Ovary (tissue), 10 donors: ENCODE measurements at places on chromosomes 11 and 22. TPM values are rescaled to one million over a fixed set of nuclear protein-coding genes. Genes with fewer than 3 reads are reported as not detected.
A peak's percentile ranks its signal among the peaks of the same experiment; 100 is the strongest.

DNA sequence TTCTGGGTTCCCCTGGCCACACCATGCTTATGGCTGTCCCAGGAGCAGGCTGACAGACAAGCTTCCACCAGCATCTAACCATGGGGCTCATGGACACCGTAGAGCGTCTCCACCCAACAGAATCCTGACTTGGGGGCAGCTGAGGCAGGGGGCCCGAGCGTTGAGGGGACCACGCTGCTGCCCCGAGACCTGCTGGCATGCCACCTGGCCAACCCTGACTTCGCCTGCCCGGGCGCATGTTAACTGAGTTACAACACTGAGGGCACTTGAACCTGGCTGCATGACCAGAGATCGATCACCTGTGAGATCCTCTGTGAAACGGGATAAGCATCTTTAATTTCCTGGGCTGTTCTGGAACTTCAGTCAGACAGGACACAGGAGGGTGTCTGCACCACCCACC, 13.7 kb downstream of the PPM1F start:
- DNase-seq = no peak
- H3K4me1 ChIP-seq = peaks cover 21% of the 10 kb centered on the region
- H3K4me3 ChIP-seq = no peak overlapping the region
- no peaks in the 10 kb centered on the region for H3K27me3 ChIP-seq

GRCh38 chr22:27913162-27913741, 5.8 kb downstream of the PITPNB start:
- H3K4me3 ChIP-seq = no peak overlapping the region
- H3K27me3 ChIP-seq = no peaks in the 10 kb centered on the region
- no peak overlapping the region for H3K27ac ChIP-seq
- peaks cover 13% of the 10 kb centered on the region for H3K4me1 ChIP-seq
- no peak for DNase-seq

DNA sequence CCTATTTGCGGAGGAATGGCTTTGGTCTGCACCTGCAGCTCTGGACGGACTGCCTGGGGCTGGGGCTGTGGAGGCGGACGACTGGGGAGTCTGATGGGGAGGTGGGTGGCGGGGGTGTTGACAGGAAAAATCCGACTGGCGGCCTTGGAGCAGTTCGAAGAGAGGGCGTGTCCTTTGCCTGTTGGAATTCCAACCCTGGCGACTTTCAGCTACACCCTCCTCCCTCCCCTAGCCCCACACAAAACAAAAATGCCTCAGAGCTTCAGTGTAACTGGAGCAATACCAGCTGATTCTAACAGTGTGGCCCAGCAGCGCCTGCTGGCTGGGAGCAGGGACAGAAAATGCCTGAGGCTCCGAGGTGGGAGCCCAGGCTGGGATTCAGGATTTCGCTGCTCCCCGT, 85.4 kb downstream of the ATXN10 start:
- no peak overlapping the region for H3K4me3 ChIP-seq
- peak; percentile 55 for DNase-seq
- peaks cover 5% of the 10 kb centered on the region for H3K4me1 ChIP-seq
- no peaks in the 10 kb centered on the region for H3K27me3 ChIP-seq
- H3K27ac ChIP-seq = no peak overlapping the region

The PHOX2A gene
- polyA plus RNA-seq = not detected

DNA sequence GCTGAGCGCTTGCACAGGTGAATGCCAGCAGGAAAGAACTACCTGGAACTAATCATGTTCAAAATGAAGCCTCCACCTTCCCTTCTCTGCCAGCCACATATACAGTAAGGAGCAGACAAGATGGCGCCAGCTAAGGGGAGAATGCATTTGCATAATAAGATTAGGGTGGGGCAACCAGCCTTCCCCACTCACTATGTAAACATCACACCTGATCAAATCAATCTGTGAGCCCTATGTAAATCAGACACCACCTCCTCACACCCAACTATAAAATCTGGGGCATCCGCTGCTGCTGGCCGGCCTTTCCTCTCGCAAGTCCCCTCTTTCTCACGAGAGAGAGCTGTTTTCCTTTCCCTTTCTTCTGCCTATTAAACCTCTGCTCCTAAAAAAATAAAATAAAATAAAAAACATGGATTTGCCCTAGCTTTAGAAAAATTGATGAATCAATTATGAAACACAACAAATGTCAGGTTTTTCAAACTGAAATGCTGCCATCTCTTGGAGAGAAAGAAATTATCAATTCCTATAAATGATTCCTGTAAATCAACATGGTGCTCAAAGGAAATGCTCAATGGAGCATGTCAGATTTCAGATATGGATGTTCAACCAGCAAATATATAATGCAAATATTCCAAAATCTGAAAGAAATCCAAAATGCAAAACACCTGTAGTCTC, 108.9 kb downstream of the SGSM3 start:
- no peaks in the 10 kb centered on the region for H3K36me3 ChIP-seq
- H3K4me3 ChIP-seq = no peak overlapping the region
- no peak overlapping the region for H3K27ac ChIP-seq
- H3K4me1 ChIP-seq = peaks cover 6% of the 10 kb centered on the region
- DNase-seq = no peak

The PIH1D2 gene
- 0.94 TPM for polyA plus RNA-seq

The A4GALT gene
- 2.0 TPM for polyA plus RNA-seq

DNA sequence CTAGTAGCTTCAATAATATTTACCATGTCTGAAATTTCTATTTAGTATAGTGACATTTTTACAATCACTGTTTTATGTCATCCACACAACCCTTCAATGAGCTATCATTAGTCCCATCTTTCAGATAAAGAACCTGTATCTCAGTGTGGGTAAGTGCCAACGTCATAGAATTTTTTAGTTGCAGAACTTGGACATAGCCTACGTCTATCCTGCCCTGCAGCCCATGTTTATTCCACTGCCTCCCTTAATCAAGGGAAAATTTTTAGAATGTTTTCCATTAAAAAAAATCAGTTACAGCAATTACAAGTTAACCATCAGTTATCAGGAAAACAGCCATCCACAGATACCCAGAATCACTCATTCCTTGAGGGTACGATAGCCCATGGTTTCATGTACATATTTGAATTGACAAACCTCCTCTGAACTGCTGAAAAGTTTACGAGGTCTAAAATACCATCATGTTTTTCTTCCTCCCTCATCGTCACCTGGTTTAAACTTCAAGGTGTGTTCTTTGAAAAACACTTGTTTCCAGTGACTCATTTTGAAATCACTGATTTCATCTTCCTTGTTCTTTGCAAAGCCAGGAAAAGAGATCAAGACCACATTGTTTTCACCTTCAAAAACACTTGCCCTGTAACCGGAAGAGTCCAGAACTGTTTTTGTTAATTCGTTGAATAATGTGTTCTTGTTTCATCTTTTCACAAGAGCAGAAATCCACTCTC, 100.9 kb downstream of the FAM76B start:
- H3K4me3 ChIP-seq = no peak overlapping the region
- no peaks in the 10 kb centered on the region for H3K4me1 ChIP-seq

DNA sequence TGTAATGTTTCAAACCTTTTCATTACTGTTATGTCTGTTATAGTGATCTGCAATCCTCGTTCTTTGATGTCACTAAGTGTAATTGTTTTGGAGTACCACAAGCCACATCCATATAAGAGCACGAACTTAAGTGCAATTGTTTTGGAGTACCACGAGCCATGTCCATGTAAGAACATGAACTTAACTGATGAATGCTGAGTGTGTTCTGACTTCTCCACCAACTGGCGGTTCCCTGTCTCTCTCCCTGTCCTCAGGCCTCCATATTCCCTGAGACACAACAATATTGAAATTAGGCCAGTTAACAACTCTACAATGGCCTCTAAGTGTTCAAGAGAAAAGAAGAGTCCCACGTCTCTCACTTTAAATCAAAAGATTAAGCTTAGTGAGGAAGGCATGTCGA, 23.5 kb downstream of the TESMIN start:
- no peak for DNase-seq
- H3K27ac ChIP-seq = no peak overlapping the region
- no peaks in the 10 kb centered on the region for H3K4me1 ChIP-seq

The GAL3ST1 gene
- polyA plus RNA-seq = not detected

DNA sequence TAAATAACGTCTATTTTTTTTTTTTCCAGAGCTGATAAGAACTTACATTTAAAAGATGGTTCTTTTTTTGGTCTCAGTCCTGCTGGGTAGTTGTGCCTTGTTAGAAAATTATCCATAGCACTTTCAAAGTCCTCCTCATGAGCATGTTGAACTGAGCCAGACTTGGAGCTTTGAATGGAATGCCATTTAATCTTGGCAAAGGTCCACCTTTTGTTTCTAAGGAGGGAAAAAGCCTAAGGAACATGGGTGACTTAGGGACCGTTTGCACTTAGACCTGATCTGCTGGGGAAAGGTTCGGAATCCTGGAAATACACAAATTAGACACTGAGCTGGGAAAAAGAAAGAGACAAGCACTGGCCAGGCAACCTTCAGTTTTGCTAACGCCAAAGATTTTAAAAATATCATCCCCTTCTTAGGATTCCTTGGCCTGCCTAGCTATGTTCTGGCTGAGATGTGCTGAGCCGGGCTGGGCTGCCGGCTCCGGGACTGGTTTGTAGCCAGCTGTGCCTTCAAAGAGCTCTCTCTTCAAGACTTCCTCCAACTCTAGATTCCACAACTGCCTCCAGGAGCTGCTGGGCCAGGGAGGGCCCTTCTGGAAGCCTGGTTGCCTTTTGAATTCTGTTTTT, 67.4 kb downstream of the ENDOD1 start:
- no peak overlapping the region for H3K4me3 ChIP-seq
- H3K27me3 ChIP-seq = no peaks in the 10 kb centered on the region
- peak overlapping the region; percentile 72 for H3K27ac ChIP-seq
- no peaks in the 10 kb centered on the region for H3K36me3 ChIP-seq
- DNase-seq = peak; percentile 64

- no peak for DNase-seq
- H3K36me3 ChIP-seq = no peaks in the 10 kb centered on the region
- no peaks in the 10 kb centered on the region for H3K27me3 ChIP-seq
- no peak overlapping the region for H3K4me3 ChIP-seq
Observed at GRCh38 chr11:130037881-130038585, 31.7 kb upstream of the APLP2 start.

GRCh38 chr11:70948855-70949531, 303.4 kb downstream of the SHANK2 start:
- no peaks in the 10 kb centered on the region for H3K27me3 ChIP-seq
- H3K27ac ChIP-seq = no peak overlapping the region
- H3K36me3 ChIP-seq = no peaks in the 10 kb centered on the region
- no peak for DNase-seq
- H3K4me1 ChIP-seq = no peaks in the 10 kb centered on the region
- no peak overlapping the region for H3K4me3 ChIP-seq

The SYT8 gene
- not detected for polyA plus RNA-seq

DNA sequence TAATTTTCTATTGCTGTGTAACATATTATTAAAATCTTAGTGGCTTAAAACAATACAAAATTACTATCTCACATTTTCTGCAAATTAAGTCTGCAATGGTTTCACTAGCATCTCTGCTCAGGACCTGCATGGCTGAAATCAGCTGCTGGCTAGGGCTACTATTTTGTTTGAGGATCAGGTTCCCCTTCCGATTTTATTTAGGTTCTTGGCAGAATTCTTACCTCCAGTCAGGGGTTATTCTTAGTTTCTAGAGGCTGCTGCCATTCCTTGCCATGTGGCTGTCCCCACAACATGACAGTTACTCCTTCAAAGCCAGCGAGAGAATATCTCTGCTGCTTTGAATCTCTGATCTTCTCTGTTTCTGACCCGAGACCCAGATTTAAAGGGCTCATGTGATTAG, 424.5 kb upstream of the ANO5 start:
- no peak overlapping the region for H3K4me3 ChIP-seq
- DNase-seq = no peak
- H3K4me1 ChIP-seq = no peaks in the 10 kb centered on the region
- H3K27ac ChIP-seq = no peak overlapping the region
- no peaks in the 10 kb centered on the region for H3K36me3 ChIP-seq
- H3K27me3 ChIP-seq = no peaks in the 10 kb centered on the region

DNA sequence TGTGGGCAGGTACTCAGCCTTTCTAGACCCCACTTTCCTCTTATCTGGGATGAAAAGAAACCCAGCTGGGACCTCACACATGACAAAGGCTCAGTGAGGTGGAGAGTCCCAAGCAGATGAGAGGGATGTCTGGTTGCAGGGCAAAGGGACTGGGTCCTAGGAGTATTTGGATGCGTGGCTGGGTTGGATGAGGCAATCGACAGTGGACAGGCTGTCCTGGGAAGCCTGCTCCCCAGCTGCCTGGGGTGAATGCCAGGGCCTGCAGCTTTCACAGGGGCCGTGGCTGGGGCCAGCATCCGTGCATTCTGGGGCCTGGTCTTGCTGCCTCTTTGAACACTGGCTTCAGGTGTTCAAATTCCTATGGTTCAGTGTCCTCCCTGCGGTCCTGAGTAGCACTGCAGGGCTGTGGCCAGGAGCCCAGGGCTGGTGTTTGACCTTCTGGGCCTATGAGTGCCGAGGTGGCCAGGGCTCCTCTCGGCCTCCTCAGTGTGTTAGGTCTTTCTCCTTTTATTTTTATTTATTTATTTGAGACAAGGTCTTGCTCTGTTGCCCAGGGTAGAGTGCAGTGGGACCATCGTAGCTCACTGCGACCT, 65.3 kb downstream of the MCM5 start:
- no peaks in the 10 kb centered on the region for H3K36me3 ChIP-seq
- DNase-seq = no peak
- H3K27ac ChIP-seq = no peak overlapping the region
- peaks cover 7% of the 10 kb centered on the region for H3K4me1 ChIP-seq
- no peaks in the 10 kb centered on the region for H3K27me3 ChIP-seq

The XKR3 gene
- not detected for polyA plus RNA-seq

DNA sequence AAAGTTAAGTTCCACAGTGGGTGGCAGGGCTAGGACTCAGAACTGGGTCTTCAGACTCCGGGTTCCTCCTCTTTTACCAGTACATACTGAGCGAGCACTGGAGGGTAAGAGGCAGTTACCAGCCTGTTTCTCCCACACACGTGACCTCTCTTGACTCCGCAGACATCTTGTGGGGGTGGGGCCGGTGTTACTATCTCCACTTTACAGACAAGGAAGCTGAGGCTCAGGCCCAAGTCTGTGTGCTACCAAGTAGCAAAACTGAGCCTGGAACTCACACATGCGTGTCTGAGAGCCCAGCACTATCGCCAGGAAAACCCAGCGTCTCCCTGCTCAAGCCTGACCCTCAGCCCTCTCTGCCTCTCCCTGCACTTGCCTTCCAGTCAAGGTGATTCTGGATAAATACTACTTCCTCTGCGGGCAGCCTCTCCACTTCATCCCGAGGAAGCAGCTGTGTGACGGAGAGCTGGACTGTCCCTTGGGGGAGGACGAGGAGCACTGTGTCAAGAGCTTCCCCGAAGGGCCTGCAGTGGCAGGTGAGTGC, 16.0 kb upstream of the SMIM35 start:
- H3K27me3 ChIP-seq = no peaks in the 10 kb centered on the region
- H3K27ac ChIP-seq = no peak overlapping the region
- no peak for DNase-seq
- no peaks in the 10 kb centered on the region for H3K4me1 ChIP-seq
- no peaks in the 10 kb centered on the region for H3K36me3 ChIP-seq

GRCh38 chr22:33896154-33896553, 24.1 kb downstream of the LARGE1 start:
- no peaks in the 10 kb centered on the region for H3K27me3 ChIP-seq
- no peak overlapping the region for H3K27ac ChIP-seq
- H3K4me1 ChIP-seq = peaks cover 24% of the 10 kb centered on the region
- H3K36me3 ChIP-seq = no peaks in the 10 kb centered on the region
- no peak overlapping the region for H3K4me3 ChIP-seq
- DNase-seq = no peak

- no peaks in the 10 kb centered on the region for H3K36me3 ChIP-seq
- no peak overlapping the region for H3K27ac ChIP-seq
- DNase-seq = no peak
- H3K4me1 ChIP-seq = no peaks in the 10 kb centered on the region
Observed at GRCh38 chr11:94960488-94960887, 12.9 kb downstream of the CWC15 start.

GRCh38 chr22:35269630-35270029, 12.3 kb downstream of the HMGXB4 start:
- H3K36me3 ChIP-seq = no peaks in the 10 kb centered on the region
- no peak overlapping the region for H3K4me3 ChIP-seq
- H3K27ac ChIP-seq = no peak overlapping the region
- no peak for DNase-seq
